ENCODE measurements at places on chromosomes 1 and 21.

GRCh38 chr1:22142315-22143064, 407 bp downstream of the WNT4 start:
- DNase-seq, result no peak

GRCh38 chr1:203778146-203778545, 13.2 kb downstream of the LAX1 start:
- DNase-seq, result no peak

DNA sequence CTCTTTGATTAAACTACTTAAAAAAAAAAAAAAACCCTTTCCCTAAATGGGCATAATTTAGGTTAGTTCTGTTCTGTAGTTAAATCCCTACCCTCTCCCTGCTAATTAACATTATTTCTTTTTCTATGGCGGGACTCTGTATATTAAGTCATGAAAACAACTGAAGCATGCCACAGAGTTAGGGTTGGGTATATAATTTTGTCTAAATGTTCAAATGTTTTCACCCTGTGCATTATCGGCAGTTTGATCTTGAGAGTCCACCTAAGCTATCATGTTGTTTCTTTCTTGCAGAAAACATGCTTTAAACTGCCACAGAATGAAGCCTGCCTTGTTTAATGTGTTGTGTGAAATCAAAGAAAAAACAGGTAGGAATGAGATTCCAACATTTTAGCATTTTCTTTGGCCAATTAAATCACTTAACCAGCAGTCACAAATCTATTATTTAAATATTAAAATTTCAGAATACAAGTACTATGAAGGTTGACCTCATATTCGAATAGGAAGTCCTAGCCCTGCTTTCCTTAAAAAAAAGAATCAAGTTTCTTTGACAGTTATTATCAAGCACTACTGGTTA, 4.0 kb downstream of the PBX1 start:
- no peak for DNase-seq

DNA sequence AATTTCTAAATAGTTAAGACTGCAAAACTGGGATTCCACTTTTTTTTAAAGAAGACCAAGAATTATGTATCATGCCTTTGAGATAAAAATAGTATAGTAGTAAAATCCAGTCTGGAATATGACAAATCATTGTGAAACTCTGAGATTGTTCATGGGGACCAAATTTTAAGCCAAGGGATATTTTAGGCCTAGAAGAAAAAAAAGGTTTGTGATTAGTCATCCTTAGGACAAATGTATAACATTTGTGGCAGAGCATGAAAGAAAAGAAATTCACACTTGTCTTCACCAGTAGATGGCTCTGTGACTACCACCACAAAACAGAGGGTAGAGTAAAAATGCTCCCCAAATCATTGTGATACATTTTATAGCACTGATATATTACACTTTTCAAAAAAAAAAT, 226.1 kb downstream of the KCTD3 start:
- DNase-seq, result peak; percentile 3

DNA sequence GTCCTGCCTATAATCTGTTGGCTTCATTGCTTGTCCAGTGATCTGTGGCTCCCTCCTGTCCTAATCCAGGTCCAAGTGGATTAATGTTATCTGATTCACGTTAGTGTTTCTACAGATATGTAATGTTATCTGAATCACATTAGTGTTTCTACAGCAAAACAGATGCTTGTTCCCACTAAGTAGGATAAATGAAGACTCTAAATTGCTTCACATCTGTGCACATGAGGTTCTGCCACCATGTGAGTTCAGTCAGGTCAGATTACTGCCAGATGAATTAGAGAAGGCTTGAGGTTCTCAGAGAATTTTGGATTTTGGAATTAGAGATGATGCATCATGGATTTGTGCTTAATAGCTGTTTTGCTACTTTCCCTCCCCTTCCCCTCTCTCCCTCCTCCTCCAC, 13.2 kb downstream of the DISC1 start:
- DNase-seq, result no peak

DNA sequence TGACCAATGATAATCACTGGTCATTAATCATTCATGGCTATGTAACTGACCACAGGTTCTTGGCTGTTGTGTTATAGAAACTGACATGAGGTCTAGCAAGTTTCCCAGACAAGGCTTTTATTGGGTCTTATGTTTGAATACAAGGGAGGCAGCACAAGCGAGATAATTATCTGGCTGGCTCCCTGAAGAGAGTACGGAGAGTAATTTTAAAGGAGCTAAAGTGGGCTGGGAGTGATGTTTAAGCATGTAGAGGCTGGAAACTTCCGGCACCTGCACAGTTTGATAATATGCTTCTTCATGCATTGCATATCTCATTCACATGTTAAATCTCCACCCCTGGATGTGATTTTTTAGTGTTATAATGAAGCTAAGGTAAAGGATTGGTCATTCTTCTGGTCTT, 116.2 kb upstream of the KCNK1 start:
- DNase-seq, result no peak

DNA sequence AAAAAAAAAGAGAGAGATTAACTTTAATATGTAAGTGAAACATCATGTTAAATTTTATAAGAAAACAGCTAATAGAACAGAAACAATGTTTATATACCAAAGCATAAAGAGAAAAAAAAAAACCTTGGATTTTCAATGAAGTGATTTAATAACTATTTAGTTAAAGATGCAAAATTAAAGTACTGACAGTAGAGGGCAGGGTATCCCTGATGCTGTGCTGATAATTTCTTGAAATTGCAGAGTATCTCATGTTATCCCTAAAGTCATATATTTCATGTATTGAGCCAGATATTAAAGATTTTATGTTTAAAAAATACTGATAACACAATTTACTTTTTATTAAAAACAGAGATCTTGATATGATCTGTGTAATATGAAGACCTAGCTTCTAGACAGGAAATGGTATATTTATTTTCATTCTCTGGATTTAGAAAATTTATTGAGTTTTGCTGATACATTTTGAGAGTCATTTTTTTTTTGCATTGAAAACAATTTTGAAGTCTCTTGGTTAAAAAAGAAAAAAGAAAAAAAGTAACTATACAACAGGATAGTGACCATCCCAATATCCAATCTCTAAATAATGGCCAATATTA, 273.2 kb downstream of the USP25 start:
- peak; percentile 51 for DNase-seq

- DNase-seq, result no peak
Observed at GRCh38 chr1:202858789-202859414, 30.0 kb downstream of the RABIF start.
